ENCODE measurements at places on chromosomes 1 and 21. TPM values are rescaled to one million over a fixed set of nuclear protein-coding genes. Genes with fewer than 3 reads are reported as not detected.

Gene ATP1A4
- not detected for polyA plus RNA-seq

Gene RHD
- polyA plus RNA-seq, result 0.13 TPM

- H3K4me1 ChIP-seq, result peaks cover 8% of the 10 kb centered on the region
- no peak for DNase-seq
- H3K4me3 ChIP-seq, result no peak overlapping the region
- H3K27me3 ChIP-seq, result no peaks in the 10 kb centered on the region
- H3K27ac ChIP-seq, result no peak overlapping the region
Observed at GRCh38 chr1:107953556-107953955, 11.4 kb downstream of the VAV3 start.

DNA sequence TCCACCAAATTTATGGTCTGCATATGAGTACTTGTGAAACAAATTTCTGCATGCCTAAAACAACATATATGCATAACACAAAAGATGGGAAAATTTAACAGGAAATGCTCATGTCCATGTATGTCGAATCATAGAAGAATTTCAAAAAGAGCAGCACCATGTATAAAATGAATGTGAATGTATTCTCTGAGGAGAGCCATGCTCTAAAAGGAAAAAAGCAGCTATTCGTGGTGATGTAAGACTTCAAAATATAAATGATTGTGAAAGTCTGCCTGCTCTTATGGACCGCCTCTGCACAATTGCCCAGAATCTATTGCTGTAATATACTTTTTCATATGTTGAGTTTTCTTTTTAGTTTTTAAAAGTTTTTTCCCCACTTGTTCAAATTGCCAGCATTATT is 66.8 kb downstream of the EPB41 start:
- peaks cover 60% of the 10 kb centered on the region for H3K4me1 ChIP-seq
- no peak overlapping the region for H3K27ac ChIP-seq

DNA sequence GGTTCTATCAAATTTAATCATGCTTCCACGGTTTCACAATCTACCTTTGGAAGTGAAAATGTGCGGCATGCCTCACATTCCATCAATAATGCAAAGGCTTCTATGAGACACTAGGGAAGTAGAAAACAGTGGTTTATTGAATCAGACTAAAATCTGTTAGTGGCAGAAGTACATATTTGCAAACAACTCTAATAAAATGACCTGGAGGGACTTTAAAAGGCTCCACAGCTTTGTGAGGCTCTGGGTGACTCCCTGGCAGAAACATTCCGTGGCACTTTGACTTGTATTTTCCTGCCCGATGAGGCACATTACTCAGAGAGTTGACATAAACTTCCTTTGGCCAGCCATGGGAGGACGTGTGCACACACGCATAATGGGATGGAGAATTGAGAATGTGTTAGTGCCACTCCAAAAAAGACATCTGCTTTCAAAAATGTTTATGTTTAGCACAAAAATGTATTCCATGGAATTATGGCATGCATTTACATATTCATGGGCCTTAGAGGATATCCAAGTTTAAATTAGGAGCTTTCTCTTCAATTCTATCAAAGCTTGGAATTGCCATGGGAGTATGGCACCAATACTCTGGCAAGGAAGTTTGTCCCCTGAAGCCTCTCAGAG is 60.0 kb upstream of the SSX2IP start:
- no peaks in the 10 kb centered on the region for H3K36me3 ChIP-seq
- H3K4me1 ChIP-seq, result no peaks in the 10 kb centered on the region
- DNase-seq, result no peak

All from CD4-positive, alpha-beta memory T cell (primary cell).